Small intestine (tissue), 16 donors: ENCODE measurements at places on chromosomes 6 and 20. TPM values are rescaled to one million over a fixed set of nuclear protein-coding genes. Genes with fewer than 3 reads are reported as not detected.
A peak's percentile ranks its signal among the peaks of the same experiment; 100 is the strongest.

- no peak for DNase-seq
Measured at GRCh38 chr6:62037445-62037844, 248.6 kb downstream of the KHDRBS2 start.

GRCh38 chr6:73823046-73823735 lies 127.2 kb downstream of the CD109 start:
- no peak for DNase-seq

DNA sequence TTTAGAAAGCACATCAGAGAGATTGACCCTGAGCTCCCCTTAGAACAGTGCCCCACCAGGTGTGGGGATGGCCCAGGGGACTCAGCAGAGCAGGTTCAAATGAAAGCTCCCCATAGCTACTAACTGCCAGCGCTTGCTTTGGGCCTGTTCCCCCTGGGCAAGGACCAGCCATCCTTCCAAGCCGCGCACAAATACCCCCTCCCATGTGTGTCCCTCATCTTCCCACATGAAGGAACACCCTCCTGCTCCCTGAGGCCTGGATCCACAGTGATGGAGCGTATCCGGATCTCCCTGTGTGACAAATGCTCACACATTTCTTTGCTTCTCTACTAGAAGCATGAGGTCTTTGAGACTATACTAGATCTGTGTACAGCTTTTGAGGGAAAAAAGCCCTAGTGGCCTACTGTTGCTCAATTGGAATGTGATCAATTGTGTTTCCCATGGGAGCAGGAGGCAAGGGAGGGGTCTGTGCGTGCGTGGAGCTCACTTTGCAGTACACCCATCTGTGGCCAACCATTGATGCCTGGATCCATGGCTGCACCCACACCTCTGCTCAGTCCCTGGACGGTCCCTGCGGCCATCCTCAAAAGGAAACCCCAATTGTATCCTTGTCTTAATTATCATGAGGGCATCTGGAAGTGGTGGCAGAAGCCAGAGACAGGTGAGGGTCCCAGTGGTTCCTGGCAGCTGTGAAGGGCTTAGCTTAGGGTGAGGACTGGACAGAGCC lies 1.4 kb upstream of the RAET1G start:
- no peak for DNase-seq

DNA sequence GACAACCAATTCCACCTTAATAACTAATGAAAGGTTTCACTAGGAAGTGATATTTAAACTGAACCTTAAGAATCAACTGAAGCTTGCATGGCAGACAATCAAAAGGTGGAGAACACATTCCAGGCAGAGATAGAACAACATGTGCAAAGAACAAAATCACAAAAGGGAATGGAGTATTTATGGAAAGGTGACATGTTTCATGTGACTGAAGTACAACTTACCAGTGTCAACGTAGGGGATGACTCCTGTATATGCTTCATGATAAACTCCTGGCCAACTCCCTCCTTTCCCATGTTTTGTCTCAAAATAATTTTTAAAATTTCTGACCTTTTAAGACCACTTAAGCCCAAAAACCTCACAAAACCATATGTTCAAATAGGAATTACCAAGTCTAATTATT lies 6.6 kb downstream of the PLN start:
- no peak for DNase-seq

DNA sequence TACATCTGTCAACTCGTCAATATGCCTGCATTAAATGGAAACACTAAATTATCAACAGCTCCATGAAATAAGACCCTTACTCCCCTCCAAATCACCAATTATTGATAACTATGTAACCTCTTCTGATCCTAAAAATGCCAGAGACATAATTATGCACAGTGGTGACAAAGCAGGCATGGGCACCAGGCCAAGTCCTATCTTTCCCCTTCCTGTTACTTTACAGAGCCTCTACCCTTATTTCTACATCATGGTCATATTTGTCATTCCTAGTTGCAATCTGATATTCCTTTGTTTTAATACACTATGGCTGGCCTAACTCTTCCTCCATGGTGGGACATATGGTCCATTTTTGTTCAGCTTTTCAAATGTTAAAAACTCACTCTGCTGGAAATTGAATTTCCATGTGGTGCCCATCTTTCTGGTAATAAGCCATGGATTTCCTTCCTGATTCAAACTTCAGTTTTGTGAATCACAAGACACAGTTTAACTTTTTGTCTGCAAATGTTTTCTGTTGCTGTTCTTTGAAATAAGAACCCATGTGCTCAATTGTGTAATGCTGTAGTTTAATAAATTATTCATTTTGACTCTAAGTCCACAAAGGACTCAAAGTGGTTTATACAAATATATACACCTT lies 41.8 kb upstream of the ARFGEF2 start:
- no peak for DNase-seq

GRCh38 chr6:29892696-29893095 lies 49.6 kb upstream of the HLA-A start:
- no peak for DNase-seq

DNA sequence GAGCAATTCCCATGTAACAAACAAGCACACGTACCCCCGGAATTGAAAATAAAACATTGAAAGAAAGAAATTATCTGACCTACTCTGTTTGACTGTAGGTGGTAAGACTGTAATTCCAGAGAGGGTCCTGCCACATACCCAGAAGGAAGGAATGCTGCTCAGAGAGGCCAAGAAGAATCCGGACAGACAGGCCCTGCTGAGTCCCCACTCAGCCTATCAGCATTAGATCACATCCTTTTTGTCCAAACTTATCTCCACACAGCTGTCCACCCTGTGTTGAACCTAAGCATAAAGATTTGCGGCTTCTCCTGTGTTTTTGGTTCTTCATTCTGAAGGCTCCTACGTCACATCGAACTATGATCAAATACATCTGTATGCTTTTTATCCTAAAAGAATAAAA lies 591.9 kb downstream of the QKI start:
- no peak for DNase-seq

SCUBE3 gene
- polyA plus RNA-seq, result not detected

GRCh38 chr6:82030301-82030700 lies 217.2 kb downstream of the IBTK start:
- DNase-seq, result no peak

- DNase-seq, result peak; percentile 81
Measured at GRCh38 chr6:87078983-87079616, 15.8 kb downstream of the CGA start.

CST7 gene
- 2.5 TPM for polyA plus RNA-seq

TNFRSF21 gene
- polyA plus RNA-seq, result 28.8 TPM

DNA sequence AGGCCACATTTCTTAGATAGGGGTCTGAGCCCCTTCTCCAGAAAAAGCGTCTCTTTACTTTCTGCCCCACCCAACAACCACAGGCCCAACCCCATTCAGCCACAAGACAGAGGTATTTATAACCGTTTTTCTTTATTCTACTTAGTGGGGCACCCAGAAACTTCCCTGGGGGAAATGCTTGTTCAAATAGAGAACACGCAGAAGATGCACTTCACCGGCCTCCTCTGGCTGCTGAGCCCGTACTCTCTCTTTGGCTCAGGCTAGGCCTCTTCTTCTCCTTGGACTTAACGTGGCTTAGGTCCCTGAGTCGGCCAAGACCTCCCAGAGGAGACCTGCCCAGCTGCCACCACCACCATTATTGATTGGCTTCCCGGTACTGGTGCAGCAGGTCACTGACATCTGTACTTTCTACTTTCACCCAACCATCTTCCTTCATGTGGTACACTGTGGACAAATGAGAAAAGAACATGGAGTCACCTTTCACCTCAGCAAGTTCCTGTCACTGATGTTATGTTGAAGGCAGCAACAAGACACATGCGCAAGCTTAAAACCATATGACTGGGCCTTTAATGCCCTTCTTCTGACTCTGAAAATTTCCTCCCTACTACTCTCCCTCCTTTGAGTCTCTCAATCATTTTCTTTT lies 2.2 kb upstream of the TAP2 start:
- no peak for DNase-seq

PRR18 gene
- polyA plus RNA-seq, result 0.45 TPM

BMP6 gene
- polyA plus RNA-seq, result 1.4 TPM

DNA sequence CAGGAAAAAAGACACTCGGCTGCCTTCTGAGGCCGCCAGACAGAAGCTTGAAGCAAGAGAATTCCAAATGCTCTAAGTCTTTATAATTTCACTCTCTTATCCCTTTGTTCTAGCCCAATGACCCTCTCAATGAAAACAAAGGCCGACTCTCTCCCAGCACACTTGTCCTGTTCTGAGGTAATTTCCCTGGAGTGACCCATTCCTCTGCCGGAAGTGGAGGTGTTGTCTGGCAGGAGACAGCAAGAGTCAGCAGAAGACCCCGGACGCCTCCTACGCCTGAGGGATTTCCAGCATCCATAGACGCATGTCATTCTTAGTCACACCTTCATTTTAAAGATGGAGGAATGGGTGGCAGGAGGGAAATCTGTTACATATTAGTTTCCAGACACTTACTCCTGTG lies 110.3 kb downstream of the SOD2 start:
- no peak for DNase-seq

CDSN gene
- polyA plus RNA-seq, result not detected

- DNase-seq, result no peak
Measured at GRCh38 chr20:43711098-43711654, 15.6 kb downstream of the GTSF1L start.

DNA sequence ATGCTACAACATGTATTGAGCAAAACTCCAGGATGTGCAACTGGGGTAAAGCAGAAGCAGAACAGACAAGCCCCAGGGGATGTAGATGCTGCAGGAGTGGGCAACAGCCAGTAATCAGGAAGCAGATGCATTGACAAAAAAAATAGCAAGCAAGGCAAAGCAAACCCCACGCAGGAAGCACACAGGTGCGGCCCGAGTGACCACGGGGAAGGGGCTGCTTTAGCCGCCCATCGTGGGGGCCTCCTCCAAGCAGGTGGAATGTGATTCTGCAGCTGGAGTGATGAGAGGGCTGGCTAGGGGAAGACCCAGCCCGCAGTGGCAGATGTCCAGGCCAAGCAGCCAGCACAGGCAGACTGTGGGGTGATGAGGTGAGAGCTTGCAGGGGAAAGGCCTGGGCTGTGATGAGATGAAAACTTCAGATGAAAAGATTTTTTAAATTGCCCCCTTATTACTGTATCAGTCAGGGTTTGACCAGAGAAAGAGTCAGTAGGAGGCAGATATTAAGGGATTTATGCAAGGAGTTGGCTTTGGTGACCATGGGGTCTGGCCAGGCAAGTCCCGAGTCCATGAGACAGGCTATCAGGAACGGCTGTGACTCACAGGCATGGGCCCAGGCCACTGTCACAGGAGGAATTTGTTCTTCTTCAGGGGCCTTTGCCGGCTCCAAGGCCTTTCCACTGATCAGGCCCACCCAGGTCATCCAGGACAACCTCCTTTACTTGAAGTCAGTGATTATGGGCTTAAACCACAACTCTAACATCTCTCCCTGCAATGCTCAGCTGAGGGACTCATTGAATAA lies 207.6 kb downstream of the ANKRD60 start:
- no peak for DNase-seq

- DNase-seq, result no peak
Measured at GRCh38 chr20:59204165-59204894, 40.7 kb downstream of the ZNF831 start.

DNA sequence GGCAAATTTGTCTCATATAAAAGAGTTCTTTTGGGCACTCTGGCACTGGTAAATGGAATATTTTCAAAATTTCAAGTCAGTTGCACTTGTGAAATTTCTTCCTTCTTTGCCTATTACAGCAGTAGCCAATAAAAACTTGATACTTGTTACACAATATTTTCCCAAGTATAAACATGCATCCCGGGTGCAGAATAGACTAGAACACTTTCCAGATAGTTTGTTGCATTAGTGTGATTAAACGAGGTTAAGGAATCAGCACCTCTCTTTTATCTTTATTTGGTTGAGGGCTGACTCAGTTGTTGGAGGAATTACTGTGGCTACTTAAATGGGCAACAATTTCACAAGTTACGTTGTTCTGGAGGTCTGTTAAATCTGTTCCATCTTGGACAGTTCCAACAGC lies 467.5 kb downstream of the CDKAL1 start:
- DNase-seq, result no peak

GTSF1L gene
- polyA plus RNA-seq, result not detected

- DNase-seq, result no peak
Measured at GRCh38 chr20:50336661-50337060, 146.0 kb downstream of the CEBPB start.

DNA sequence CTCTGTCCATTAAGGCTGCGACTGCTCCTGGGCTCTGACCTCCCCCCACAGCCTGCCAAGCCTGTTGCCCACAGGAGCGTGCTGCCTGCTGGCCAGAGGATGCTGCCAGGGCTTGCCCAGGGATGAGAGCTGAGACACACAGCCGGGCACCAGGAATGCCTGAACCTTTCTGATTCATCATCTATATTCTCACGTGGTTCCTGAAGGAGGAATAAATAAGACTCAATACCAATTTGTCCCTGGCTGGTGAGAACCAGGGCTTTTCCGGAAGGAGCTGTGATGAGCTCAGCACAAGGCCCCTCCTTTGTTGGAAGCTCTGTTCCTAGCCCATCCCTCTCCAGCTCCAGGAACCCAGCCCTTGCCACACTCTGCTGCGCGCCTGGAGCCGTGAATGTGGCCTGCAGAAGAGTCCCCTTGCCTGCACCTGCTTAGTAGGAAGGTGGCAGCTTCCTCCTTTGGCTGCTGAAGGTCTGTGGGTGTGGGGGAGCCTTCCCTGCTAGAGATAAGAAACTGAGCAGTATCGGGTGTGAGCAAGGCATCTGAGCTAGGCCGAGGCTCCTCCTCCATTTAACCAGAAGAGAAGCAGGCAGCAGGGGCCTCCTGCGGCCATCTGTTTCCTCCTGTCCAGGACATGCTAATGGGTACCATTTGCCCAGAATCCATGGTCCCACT lies 37.9 kb downstream of the SYNDIG1 start:
- no peak for DNase-seq

ARG1 gene
- polyA plus RNA-seq, result 0.49 TPM

ELOVL4 gene
- not detected for polyA plus RNA-seq

DCDC2 gene
- polyA plus RNA-seq, result not detected

GRCh38 chr20:17939622-17940223 lies 28.9 kb downstream of the SNX5 start:
- DNase-seq, result no peak

DNA sequence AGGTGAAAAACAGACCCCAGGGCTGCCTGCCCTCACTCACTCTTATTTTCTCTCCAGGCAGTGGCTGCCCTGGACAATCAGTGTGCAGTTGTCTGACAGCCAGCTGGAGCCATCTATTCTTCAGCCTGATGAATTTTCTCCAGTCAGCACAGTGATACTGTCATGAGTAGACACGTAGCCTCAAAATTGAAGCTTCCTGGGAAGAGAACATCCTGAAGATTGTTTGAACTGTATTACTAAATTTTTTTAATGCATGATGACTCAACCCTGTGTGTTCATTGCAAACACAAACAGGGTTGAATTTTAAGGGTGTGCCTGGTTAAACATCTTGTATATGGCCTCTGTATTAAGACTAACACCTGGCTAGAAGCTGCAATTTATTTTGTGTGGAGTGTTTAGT lies 49.8 kb upstream of the STXBP5 start:
- peak; percentile 36 for DNase-seq

DNA sequence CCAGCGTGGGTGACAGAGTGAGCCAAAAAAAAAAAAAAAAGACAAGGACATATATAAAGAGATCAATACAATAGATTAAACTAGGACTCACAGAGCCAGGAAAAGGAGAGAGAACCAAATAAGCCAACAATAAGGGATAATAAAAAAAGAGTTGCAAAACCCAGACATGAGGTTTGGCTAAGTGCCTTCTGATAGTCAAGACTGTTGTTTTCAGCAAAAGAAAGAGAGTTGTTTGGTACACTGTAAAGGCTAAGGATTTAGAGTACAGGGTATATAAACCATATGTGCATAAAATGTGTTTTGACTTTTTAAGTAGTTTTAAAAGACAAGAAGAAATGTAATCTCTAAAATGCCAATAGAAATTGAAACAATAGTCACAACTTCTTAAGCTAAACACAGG lies 42.8 kb downstream of the RPF2 start:
- DNase-seq, result no peak
